ENCODE measurements at places on chromosomes 3 and 15.

GRCh38 chr15:64753480-64754185, 21.8 kb downstream of the RBPMS2 start:
- DNase-seq, result no peak

DNA sequence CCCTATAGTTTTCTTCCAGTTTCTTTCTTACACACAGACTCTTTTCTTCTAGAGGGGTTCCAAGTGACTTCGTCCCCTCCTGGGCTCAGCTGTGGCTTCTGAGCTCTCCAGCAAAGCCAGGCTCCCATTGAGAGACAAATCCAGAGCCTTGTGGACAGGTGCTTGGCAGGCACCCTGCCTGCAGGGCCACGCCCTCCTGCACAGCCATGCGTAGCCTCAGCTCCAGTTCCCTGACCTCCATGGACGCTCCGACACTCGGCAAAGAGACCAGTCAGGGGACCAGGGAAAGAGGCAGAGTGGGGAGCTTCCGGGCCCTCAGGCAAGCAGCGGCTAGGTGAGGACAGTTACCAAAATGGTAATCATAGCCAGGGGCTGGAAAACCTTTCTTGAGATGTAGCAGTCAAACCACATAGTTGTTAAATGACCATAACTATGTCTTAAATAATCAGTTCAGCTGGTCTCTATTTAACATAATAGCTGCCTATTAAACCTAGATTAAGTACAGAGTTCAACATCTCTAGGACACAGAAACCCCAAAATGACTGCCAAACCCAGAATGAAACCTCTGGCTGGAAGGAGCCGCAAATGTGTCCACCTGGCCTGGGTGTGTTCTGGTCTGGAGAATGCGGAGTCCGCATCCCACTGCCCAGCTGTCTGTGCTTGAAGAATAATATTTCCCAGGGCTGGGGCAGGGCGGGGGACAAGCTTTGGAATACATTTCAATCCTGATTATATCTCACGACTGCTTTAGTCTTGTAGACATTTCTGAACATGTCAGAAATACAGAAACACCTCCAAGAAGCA, 69.3 kb upstream of the RGMA start:
- DNase-seq, result no peak

GRCh38 chr3:183227586-183227985, 25.5 kb upstream of the B3GNT5 start:
- no peak for DNase-seq

GRCh38 chr15:63818629-63819028, 15.1 kb downstream of the HERC1 start:
- DNase-seq, result no peak

- DNase-seq, result no peak
Measured at GRCh38 chr3:25289663-25290062, 138.4 kb upstream of the RARB start.

GRCh38 chr15:28182216-28182615, 83.1 kb upstream of the OCA2 start:
- DNase-seq, result no peak

GRCh38 chr15:48025118-48025517, 95.7 kb upstream of the SLC24A5 start:
- no peak for DNase-seq

- DNase-seq, result no peak
Measured at GRCh38 chr3:183370391-183370790, 58.0 kb downstream of the MCF2L2 start.

- DNase-seq, result no peak
Measured at GRCh38 chr3:177860184-177860583, 662.9 kb upstream of the TBL1XR1 start.

DNA sequence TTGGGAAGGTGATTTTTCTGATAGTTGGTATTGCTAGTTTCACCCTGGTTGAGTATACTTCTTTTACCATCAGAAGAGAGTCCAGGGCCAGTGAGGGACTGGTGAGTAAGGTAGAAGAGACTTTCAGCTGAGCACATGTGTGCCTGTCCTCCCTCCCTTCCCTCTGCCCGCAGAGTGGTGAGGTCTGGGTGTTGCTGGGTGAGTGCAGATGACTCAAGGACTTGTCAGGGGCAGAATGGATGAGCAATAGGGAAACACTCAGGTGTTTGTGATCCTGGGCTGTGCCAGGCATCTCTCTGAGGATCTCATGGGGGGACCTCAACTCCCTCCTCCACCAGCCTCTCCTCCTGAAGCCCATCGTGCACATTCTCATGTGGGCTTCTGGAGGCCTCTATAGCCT, 76.0 kb upstream of the GSK3B start:
- DNase-seq, result no peak

- no peak for DNase-seq
Measured at GRCh38 chr15:89149501-89150101, 61.3 kb downstream of the ABHD2 start.

DNA sequence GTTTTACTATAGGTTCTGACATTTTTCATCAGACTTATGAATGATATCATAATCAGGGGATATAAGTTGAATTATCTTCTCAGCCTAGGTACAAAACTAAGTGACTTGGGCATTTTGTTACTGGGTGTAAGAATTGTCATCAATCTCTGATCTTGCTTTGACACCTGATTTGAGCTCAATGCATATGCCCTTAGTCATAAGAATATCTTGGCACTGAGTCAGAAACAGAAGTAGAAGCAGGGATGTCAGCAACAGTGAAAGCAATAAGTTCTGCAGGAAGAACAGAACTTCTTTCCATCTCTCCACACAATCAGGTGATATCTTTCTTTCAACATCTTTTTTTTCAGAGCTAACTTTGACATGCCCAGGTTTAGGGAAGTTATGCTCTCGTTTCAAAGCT, 14.6 kb downstream of the SLITRK3 start:
- DNase-seq, result no peak

DNA sequence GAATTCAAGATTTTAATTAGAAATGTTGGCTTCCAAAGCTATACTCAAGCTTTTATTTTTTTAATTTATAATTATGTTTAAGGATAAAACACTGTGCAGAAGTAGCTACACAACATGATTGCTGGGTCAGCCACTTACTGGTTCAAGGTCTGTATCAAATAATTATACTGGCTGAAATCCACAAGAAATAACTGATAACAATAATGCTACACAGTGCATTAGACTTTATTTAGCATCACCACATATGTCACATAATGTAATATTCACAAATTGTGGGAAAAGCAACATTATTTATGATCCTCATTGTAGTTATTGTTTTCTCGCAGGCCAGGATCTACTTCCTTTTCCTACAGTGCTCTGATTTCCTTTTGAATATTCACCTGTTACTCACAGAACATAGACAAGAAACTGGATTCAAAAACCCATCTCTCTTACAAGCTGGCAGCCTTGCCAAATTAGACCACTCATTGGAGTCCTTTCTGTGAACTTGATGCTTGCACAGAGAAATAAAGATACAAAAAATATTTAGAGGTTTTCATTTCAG, 161.7 kb downstream of the MECOM start:
- DNase-seq, result no peak

DNA sequence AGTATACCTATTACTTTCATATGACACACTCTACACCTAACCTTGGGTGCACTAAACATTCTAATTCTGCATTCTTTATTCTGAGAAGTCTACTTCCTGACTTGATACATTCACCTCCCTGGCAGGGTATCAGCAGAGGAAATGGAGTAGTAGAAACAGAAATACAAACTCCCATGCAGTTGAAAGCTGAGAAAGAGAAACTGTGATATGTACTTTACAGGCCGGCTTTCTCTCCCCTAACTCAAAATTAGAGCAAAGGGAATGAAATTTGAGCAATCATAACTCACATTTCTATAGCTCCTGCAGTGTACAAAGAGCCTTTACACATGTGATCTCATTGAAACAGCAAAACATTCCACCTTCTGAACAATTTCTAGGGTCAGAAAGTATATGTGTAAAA, 135.5 kb upstream of the COL8A1 start:
- DNase-seq, result no peak

DNA sequence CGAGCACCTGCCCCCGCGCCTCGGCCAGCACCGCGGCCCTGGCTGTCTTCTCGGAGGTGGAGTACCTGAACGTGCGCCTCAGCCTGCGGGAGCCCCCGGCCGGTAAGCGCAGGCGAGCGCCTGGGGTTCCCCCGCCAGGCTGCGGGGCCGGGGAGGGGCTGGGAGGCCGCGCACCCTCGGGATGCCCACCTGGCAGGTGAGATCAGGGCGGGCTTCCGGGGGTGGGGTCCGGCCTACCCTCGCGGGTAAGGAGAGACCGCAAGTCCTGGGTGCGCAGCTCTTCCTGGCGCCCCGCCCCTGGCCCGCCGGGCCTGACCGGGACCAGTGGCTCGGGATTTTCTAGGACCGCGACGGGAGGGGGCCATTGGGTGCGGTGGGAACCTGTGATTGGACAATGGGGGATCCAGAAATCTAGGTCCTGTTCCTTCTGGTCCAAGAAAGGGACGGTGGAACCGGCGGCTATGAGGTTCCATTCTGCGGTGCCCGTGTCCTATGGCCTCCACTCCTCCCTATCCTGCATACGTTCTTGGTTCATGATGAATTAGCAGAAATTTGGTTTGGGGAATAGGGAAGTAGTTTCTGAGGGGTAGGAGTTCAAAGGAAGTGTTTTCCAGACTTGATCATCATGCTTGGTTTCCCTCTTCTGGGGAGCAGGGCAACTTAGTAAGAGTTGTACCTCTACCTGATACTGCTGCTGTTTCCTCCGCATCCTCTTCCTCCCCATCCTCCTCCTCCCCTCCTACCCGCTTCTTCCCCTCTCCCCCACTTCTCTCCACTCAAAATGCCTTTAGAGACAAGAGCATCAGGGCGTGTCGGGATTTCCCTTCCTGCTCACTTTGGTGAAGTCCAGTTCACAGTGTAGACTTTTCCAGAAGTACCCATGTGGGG, 808 bp downstream of the ARRDC4 start:
- no peak for DNase-seq

- DNase-seq, result no peak
Measured at GRCh38 chr3:132289316-132289715, 27.9 kb upstream of the ACP3 start.

- DNase-seq, result no peak
Measured at GRCh38 chr15:80778621-80778963, 578 bp upstream of the CEMIP start.

DNA sequence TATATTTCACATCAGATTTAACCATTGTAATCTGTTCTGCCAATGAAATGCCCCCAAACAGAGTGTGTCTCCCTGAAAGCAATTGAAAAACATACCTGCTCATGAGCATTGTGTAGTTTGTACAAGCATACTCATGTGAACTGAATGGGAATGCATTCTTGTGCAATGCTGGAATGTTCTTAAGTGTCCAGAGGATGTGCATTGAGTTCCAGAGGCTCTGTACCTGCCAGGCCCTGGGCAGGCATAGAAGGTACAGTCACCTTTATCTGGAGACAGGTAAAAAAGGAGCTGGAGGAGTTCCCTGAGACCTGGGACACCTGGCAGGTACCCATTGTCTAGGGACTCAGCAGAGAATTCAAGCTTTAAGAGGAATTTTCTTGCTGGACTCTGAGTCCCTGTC, 2.8 kb downstream of the MRAS start:
- no peak for DNase-seq

- no peak for DNase-seq
Measured at GRCh38 chr3:59978979-59979378, 929.2 kb upstream of the CFAP20DC start.

DNA sequence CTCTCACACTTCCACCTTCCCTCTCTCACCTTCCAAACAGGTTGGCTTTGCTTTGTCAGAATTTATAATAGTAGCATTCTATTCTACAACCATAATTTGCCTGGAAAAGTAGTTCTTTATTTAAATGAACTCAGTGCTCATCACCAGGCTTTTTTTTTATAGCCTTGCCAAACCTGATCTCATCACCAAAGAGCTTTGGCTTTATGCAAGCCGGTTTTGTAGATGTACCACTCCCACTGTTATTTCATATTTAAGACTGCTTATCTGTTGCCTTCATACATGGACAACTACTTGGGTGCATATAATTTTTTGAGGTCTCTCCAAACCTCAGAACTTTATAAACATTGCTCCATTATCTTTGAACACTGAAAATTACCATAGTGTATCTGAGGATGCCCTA, 246.1 kb upstream of the PPP2R3A start:
- DNase-seq, result no peak

GRCh38 chr3:30299674-30300385, 306.6 kb upstream of the TGFBR2 start:
- no peak for DNase-seq

DNA sequence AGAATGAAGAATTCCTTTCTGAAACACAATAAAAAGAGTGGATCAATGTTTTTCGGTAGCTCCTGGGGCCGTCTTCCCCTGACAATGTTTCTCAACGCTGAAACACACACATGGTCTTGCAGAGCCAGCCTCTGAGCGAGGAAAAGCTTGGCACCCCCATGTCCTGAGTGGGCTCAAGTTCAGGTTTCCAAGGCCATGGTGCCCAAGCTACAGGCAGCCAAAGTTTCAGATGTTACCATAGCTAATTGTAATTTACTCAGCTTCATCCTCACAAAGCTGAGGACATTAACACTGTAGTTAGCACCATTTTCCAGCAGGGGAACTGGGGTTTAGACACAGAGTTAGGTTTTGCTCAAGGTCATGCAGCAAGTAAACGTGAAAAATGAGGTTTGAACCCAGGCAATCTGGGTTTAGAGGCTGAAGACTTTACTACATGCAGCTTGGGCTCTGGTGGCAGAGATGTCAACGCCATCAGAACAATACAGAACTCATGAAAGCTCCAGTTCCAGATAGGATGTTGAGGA, 199.1 kb downstream of the TJP1 start:
- DNase-seq, result no peak

- DNase-seq, result no peak
Measured at GRCh38 chr3:143090976-143091837, 28.4 kb upstream of the CHST2 start.

GRCh38 chr3:179438841-179439240, 12.4 kb downstream of the GNB4 start:
- no peak for DNase-seq

DNA sequence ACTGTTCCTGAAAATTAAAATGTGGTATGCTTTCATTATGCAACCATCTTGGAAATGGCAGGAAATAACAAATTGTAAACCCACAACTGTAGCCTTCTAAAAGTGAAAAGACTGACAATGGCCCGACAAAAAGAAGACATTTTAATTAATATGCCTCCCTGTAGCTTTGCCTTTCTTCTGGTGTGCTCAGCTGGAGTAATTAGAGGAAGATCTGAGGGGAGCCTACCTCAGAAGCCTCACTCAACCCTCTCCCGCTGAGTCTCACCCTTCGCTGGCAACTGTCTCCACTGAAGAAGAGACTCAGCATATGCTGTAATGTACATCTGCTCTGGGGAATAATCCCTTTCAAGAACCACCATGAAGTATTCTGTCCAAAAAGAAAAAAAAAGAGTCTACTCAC, 104.7 kb upstream of the SETMAR start:
- DNase-seq, result no peak

DNA sequence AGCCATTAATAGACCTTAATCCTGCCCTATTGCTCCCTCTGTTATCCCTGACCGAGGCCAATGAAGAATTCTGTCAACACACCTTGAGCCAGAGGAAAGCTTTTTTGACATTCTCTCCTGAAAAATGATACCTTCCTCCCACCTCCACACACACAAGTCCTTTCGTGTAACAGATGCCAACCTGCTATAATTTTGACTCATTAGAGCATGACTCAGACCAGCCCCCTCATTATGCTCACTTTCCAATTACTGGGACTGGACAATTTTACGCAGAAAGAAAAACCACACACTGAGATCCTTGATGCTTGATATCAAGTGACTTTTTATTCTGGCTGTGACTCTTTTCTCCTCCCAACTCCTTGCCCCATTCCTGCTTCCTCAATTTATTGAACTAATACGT, 50.9 kb downstream of the LSAMP start:
- DNase-seq, result no peak

- no peak for DNase-seq
Measured at GRCh38 chr3:131708241-131708640, 205.5 kb upstream of the MRPL3 start.

GRCh38 chr3:31981206-31982181, at the start of the genes OSBPL10 and ZNF860:
Gene OSBPL10, minus strand, starts transcription at chr3:31981262. Its CDS starts 83 bp downstream, at chr3:31981179.
Gene ZNF860, plus strand, starts transcription at chr3:31981750. Its CDS starts 7,330 bp downstream, at chr3:31989080.
- peak; percentile 84 for DNase-seq

- no peak for DNase-seq
Measured at GRCh38 chr3:128870347-128870746, 9.1 kb upstream of the ACAD9 start.
